ENCODE measurements at places on chromosomes 5 and 9.

GRCh38 chr9:117028103-117028858, 341.2 kb downstream of the TRIM32 start:
- no peak for DNase-seq

- no peak for DNase-seq
These were observed 64.2 kb downstream of the GAPVD1 start for GRCh38 chr9:125325826-125326225.

DNA sequence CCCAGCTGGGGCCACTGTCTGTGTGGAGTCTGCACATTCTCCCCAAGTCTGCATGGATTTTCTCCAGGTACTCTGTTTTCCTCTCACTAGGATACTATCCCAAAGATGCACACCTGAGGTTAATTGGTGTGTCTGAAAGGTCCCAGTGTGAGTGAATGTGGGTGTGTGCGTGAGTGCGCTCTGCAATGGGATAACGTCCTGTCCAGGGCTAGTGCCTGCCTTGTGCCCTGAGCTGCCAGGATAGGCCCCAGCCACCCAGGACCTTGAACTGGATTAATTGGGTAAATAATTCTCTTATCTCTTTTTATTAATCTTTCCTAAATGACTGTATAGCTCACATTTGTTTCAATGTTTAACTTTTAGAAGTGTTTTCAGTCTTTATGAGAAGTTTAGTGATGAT, 11.5 kb upstream of the PANK3 start:
- no peak for DNase-seq

- DNase-seq = no peak
These were observed 18.7 kb downstream of the SPRY4 start for GRCh38 chr5:142306077-142306502.

DNA sequence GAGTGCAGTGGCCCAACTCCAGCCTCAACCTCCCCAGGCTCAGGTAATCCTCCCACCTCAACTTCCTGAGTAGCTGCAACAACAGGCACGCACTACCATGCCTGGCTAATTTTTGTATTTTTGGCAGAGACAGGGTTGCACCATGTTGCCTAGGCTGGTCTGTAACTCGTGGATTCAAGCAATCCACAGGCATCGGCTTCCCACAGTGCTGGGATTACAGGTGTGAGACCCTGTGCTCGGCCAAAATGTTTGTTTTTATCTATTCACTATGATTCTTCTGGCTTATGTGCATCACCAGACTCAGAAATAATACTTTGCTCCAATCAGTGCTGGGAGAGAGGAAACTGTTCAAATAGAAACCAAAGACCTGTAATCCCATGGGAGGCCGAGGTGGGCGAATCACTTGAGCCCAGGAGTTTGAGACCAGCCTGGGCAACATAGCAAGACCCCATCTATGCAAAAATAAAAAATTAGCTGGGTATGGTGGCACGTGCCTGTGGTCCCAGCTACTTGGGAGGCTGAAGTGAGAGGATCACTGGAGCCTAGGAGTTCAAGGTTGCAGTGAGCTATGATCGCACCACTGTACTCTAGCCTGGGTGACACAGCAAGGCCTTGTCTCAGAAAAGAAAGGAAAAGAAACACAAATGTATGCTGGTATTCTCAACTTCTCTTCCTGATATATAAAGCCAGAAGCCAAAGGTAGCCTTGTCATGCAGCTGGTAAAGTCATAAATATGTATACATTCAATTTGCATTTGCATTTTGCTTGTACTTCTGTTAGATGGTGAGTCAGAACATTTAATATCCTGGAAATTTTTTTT, 4.5 kb downstream of the PIP5K1B start:
- DNase-seq = no peak

DNA sequence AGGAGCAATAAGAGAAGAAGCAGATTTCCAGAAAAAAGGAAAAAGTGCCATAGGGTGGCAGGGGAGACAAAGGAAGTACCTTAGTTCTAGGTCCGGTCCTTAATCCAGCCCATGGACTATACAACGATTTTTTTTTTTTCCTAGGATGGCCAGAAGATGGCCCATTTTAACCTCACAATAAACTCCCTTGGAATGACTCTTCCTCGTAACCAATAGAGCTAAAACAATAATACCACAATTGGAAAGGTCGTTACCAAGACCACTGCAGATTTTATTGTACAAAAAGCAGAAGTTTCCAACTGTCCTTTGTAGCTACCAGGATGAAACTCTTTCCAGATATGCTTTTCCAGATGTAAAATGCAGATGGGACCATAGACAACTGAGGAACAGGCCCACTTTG, 34.4 kb upstream of the SSBP2 start:
- DNase-seq = no peak

DNA sequence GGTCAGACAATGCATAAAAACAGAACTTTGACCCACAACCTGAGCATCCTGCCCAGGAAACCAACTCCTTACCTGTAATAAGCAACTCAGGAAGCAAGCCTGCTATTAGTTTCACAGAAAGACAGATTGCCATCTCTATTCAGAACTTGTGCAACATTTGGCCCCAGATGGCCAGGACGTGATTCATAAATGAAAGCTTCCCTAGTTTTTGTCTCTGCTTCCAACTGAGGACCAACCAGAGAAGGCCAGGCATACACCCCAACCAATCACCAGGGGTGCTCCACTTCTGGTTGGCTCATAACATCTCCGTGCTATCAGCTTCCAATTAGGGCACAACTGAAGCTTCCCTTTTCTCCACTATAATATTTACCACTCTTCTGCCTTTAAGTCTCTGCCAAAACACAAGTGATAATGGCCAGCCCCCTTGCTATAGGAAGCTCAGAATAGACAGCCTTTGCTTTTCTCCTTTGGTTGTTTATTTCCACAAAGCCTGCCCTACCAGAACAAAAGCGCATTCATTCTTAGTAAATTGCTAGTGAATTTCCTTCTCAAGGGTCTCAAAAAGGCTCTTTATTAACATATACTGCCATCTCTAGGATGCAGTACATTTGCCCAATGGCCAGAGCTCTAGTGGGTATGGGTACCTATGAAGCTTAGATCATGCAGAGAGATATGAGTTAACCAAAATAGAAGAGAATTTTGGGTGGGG, 289.7 kb upstream of the DAP start:
- no peak for DNase-seq

DNA sequence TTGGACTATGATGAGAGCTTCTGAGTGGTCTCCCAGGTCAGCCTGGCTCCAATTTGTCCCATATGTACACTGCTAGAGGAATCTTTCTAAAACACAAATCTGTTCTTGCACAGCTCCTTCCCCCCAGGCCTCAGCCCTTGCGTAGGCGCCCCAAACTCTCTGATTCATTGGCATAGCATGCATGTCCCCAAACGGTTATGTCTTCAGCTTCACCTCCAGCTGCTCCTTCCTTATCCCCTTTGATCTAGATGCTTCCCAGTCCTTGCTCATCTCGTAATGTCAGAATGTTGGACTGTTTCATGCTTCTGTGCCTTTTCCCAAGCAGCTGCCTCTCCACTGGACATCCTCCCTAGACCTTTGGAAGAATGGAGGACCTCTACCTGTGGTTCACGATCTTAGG, 60.1 kb upstream of the BASP1 start:
- no peak for DNase-seq

- DNase-seq = no peak
These were observed 148.4 kb downstream of the MAN2A1 start for GRCh38 chr5:109838157-109838556.

DNA sequence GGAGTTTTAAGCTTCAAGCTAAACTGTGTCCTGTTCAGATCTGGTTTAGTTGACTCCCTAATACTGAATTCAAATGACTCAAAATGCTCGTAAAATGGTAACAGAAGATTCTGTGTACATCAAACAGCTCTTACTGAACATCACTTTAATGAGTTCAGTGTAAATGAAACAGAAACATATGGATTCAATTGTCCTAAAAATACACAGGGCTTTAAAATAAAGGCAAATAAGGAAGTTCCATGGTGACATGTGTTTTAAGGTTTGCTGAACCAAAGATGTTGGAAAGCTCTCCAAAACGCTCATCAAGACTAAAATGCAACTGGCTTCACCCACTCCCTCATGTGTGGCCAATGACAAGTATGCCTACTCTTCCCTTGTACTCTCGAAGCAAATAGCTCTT, 340.0 kb upstream of the PIK3R1 start:
- DNase-seq = no peak

DNA sequence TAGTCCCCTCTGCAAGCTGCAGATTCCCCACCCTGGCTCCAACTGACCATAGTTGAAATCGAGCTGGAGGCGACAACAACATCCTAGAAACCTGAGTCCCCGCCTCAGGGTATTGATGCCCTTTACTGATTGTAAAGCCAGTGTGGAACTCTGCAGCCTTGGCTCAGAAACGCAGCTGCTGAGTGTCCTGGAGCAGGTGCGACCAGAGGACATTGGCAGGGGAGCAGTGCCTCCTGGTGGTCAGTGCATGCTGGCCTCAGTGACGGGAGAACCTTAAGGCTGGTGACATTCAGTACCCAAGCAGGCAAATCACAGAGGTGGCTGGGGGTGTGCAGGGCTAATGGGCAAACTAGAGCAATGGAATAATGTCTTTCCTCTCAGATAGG, 20.4 kb upstream of the ZNF354B start:
- DNase-seq = peak; percentile 29

GRCh38 chr9:34985311-34985899, 4.1 kb upstream of the DNAJB5 start:
- peak; percentile 42 for DNase-seq

DNA sequence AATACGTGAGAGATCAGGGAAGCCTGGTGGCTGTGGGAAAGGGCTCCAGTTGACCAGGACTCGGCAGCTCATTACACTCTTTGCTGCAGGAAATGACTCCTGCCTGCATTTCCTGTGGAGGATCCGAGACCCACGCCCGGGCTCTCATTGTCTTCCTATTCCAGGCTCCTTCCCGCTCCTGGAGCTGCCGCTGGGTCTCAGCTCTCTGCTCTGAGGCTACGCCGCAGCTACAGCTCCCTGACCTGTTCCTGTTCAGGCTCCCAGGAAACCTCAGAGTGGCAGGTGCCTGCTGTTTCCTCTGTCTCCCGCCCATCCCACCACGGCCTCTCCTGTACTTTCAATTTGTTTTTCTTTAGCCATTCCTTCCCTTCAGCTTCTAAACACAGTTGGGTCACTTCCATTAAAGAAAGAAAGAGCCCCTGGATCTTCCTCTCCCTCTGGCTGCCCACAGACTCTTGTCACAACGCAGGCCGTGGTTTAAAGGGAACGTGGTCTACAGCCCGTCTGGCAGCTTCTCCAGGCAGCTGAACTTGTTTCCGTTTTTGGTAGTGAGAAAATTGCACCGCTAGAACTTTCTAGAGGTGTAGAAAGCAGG, 71.5 kb downstream of the IL6ST start:
- DNase-seq = peak; percentile 29

DNA sequence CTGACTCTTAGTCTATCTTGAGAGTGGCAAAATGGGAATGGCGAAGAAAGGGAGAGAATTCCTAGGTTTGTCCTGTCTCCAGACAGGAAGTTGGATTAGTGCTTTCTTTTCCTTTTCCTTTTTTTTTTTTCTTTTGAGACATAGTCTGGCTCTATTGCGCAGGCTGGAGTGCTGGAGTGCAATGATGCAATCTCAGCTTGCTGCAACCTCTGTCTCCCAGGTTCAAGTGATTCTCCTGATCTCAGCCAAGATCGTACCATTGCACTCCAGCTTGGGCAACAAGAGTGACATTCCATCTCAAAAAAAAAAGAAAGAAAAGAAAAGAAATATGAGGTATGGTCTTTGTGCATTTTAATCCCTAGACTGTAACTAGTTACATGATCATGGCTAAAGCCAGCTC, 12.6 kb upstream of the KIF27 start:
- DNase-seq = no peak

DNA sequence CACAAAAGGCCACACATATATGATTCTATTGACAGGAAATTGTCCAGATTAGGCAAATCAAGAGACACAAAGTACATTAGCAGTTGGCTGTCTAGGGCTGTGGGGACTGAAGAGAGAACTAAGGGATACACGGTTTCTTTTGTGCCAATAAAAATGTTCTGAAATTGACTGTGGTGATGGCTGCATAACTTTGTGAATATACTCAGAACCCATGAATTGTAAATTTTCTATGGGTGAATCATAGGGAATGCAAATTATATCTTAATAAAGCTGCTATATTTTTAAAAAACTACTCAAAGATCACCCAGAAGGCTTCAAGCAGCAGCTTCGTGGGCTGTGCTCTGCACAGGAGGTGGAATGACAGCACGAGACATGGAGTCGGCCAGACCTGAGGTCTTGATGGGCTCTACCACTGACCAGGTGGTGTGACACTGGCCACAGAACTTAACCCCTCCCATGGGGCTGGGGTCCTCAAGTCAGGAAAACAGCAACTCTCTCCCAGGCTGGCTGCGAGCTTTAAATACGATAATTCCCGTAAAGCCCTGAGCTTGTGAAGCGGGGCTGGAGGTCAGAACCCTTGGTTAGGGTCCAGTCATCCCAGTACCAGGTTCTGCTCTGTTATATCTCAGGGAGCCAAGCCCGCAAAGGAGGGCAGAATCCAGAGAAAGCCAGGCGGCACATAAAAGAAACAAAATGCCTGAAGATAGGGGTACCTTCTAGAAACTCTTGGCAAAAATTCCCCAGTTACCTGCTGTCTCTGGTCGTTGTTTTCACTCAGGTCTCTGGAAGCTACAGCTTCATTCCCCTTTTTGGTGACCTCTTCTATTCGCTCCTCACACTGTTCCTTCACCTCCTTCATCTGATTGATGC, 59.1 kb downstream of the GOLM1 start:
- no peak for DNase-seq

DNA sequence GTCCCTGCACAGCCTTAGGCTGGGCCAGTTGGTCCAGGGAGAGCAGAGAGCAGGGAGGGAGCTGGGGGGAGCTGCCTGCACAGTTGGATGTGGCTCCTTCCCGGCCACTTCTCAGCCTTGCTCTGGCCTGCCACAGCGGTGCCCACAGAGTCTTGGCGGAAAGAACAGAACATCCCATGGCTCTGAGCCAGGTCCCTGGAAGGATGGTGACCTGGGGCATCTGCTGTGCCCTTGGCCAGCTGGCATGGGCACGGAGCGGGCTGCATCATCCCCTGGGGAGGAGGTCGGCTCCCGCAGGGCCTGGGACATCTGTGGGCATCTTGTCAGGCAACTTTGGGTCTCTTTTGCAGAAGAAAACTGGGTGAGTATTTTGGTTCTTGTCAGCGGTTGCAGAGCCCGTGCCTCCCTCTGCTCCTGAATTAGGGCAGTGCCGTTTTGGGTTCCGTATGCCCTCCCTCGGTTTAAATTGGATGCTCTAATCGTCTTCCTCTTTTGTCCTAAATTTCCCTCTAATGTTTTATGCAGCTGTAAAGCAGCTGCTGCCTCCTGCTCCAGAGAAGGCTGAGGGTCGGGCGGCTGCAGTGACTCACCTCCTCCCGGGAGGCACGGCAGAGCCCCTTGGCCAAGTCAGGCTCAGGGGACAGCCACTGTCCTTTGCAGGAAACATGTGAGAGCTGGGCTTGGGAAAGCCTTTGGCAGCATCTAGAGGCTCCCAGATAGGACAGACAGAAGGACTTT, 10.5 kb upstream of the NACC2 start:
- DNase-seq = no peak

Measured in T-helper 1 cell (primary cell).